OCI-M1 (cell line): ENCODE measurements at places on chromosomes 5 and 9.

DNA sequence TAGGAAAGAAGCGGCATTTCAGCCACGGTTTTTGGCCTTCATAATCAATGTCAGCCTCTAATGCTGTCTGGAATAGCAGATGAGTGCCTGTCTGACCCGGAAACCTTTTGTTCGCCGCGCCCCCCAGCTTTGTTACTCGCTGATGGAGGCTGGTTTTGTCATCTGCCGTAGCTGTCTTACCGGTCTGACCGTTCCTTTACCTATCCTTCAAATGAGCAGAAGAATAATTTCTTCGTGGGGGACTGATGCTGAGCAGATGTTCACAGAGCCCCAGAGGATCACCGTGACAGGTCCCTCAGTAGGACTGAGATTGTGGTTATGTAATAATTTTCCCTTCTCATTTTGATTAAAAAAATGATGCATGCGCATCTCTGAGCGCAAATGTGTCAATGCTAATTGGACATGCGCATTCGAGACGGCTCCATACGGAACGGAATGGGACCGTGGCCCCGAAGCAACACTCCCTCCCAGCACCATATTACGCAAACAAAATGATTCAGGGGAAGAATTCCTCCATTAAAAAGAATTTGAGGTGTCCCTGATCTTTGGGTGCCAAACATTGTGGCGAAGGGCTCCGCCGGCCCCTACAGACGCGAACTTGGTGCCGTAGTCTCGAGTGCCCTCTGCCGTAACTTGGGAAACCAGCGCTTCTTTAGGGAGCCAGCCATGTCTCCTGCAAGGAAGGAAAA lies 27.6 kb downstream of the TLX3 start:
- DNase-seq: peak; percentile 68

GRCh38 chr5:109334056-109334455 lies 75.7 kb downstream of the PJA2 start:
- no peak for DNase-seq

- DNase-seq: no peak
Measured at GRCh38 chr5:128426090-128426534, 111.9 kb downstream of the FBN2 start.

DNA sequence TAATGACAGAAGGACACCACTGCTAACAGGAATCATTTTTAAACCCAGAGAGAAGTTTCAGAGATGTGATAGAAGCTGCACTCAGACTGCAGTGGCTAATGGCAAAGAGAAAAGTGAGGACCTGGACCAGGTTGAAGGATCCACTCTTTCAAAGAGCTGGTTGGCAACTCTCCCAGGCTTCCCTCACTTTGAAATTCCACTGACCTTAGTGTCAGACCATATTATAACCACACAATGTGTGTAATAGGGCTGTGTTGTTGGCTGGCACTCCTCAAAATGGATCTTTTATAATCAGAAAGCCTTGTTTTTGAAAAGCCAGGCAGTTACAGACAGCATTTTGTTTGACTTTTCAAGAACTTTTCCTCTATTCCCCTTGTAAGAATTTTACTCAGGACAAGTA lies 280.7 kb downstream of the PRELID2 start:
- DNase-seq: no peak

DNA sequence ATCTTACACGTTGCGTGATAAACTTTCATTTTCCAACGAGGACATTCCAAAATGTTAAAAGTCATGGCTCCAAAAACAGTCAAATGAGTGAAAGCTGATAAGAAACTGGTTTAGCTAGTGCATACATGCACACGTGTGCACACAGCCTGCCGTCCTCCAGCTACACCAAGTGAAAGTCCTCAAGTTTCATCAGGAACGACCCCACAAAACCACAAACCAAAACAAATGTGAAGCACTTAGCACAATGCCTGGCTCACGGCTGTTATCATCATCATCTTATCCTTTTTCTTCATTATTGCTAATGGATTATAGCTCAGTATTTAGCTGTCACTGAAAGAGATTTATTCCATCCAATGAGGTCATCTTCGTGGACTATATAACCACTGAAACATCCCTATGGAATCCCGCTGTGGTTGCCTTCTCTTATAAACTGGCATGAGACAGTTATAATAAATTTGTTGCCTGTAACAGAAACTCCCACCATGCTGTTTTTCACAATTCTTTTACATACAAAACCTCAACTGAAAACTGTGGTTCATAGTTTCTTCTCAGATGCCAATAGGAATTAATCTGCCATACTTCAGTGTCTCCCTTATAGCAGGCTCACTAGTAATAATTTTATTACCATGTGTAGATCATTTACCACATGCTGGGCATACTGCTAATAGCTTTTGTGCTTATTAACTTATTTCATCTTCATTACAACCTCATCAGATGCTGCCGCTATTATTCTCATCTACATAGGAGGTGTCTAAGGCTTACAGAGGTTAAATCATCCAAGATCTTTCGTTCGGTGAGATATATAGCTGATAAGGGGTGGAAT lies 56.1 kb downstream of the SAXO1 start:
- peak; percentile 61 for DNase-seq

- no peak for DNase-seq
Measured at GRCh38 chr5:37721447-37721871, 118.4 kb downstream of the GDNF start.

DNA sequence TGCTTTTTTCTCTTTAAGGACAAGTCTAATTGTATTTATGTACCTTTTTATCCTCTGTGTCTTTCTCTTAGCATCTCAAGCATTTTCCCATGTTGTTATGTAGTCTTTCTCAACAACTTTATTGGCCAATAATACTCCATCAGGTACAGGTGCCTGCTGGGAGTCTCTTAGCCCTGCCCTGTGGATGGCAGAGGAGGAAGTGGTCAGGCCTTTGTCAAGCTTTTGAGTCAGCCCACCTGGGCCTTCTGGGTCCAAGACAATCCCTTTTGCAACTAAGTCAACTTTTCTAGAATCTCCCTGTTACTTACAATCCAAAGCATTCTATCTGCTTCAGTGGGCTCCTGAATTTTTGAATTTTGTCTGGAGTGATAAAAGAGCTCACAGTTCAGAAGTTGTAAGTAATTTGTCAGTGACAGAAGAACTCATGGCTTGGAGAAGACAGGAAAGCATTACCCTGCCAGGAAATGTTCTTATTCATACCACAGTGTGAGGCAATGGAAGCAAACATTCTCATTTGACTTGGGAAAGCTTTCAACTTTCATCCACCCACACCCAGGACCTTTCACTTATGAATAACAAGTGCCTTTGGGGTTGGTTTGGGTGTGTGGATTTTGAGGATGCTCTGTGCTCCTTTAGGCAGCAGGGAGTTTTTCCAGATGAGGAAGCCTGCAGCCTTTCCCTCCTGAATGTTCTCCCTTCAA lies 200.0 kb upstream of the S1PR3 start:
- DNase-seq: no peak

GRCh38 chr5:138653502-138653901 lies 78.3 kb upstream of the HSPA9 start:
- peak; percentile 51 for DNase-seq

DNA sequence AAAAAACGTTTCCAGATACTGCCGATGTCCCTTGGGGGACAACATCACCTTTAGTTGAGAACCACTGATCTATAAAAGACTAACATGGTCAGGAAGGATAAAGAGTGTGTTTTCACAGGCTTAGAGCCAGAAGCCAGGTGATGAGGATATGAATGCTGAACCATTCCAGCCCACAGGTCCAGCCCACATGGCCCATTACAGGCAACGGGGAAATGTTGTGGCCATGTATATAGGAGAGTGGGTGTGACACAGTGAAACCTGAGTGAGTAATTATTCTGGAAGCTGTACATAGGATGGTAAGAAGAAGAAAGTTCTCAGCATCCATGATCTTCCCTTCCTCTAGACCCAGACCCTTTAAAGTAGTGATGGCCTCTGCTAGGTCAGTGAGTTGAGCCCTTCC lies 56.0 kb upstream of the FOXI1 start:
- no peak for DNase-seq

- no peak for DNase-seq
Measured at GRCh38 chr5:86320266-86320665, 297.5 kb upstream of the COX7C start.

GRCh38 chr9:98280162-98280561 lies 24.7 kb upstream of the TBC1D2 start:
- DNase-seq: no peak

DNA sequence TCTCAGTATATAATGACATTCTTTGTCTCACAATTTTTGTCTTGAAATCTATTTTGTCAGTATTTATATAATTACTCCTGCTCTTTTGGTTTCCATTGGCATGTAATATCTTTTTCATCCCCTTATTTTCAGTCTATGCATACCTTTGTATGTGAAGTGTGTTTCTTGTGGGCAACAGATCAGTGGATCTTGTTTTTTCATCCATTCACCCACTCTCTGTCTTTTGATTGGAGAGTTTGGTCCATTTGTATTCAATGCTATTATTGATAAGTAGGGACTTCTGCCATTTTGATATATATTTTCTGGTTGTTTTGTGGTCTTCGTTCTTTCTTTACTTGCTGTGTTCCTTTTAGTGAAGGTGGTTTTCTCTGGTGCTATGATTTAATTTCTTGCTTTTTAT lies 10.9 kb downstream of the RIC1 start:
- no peak for DNase-seq

GRCh38 chr9:79694208-79694607 lies 122.4 kb downstream of the TLE4 start:
- DNase-seq: no peak

DNA sequence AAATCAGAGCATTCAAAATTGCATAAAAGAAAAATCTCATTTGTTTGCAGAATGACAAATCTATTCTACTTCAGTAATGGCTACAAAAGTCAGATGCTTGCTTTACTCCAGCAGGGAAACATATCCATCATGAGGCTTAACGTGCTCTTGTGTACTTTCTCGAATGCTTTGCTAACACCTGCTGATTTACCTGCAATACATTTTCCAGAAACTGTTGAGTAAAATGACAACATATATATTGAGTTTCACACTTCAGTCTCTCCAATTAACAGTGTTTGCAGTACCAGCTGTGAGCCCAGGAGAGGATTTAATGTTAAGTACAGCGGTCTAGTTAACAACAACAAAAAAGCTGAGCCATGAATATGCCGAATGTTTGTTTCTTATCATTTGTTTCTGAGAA lies 391.5 kb upstream of the SMC2 start:
- DNase-seq: no peak

GRCh38 chr9:81621785-81622259 lies 67.5 kb downstream of the TLE1 start:
- no peak for DNase-seq

DNA sequence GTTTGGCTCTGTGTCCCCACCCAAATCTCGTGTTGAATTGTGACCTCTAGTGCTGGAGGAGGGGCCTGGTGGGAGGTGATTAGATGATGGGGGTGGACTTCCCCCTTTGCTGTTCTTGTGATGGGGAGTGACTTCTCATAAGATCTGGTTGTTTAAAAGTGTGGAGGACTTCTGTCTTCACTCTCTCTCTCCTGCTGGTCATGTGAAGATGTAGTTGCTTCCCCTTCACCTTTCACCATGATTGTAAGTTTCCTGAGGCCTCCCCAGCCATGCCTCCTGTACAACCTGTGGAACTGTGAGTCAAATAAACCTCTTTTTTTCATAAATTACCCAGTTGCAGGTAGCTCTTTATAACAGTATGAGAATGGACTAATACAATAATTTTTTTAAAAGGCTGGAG lies 10.6 kb upstream of the MYO10 start:
- no peak for DNase-seq

- peak; percentile 17 for DNase-seq
Measured at GRCh38 chr9:109248133-109248581, 72.7 kb downstream of the EPB41L4B start.

GRCh38 chr9:121700165-121700831 lies 48.9 kb downstream of the DAB2IP start:
- no peak for DNase-seq

- DNase-seq: no peak
Measured at GRCh38 chr5:15502208-15502607, 2.2 kb downstream of the FBXL7 start.

DNA sequence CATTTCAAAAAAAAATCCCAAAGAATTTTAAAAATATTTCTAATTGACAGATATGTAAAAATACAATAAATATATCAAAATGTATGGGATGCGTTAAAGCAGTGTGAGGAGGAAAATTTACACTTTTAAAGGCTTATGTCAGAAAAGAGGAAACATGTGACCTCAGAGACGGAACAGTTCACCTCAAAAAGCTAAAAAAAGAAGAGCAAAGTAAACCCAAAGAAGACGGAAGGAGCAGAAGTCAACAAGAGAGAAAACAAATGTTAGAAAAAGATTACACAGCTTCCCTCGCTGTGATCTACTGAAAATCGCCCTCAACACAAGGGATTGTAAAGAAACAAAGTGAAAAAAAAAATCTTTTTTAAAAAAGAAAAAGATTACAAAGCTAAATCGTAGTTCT lies 186.9 kb downstream of the AUH start:
- DNase-seq: peak; percentile 42

DNA sequence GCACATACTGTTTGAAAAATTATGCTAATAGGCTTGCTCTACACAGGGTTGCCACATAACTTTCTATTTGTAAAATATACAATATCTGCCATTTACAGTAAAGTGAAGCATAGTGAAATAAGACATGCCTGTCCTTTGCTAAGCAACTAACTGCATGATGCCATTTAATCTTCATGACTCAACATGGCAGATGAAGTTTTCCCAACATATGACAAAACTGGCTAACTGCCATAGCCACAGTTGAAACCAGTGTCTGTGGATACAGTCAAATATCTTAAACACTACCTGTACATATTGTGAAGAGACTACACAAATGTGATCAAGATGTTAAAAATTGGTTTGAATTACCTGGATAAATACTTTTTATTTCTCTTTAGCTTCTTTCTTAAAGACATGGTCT lies 3.1 kb upstream of the DMAC1 start:
- peak; percentile 90 for DNase-seq

GRCh38 chr5:27316271-27316650 lies 277.9 kb upstream of the CDH9 start:
- DNase-seq: peak; percentile 8

DNA sequence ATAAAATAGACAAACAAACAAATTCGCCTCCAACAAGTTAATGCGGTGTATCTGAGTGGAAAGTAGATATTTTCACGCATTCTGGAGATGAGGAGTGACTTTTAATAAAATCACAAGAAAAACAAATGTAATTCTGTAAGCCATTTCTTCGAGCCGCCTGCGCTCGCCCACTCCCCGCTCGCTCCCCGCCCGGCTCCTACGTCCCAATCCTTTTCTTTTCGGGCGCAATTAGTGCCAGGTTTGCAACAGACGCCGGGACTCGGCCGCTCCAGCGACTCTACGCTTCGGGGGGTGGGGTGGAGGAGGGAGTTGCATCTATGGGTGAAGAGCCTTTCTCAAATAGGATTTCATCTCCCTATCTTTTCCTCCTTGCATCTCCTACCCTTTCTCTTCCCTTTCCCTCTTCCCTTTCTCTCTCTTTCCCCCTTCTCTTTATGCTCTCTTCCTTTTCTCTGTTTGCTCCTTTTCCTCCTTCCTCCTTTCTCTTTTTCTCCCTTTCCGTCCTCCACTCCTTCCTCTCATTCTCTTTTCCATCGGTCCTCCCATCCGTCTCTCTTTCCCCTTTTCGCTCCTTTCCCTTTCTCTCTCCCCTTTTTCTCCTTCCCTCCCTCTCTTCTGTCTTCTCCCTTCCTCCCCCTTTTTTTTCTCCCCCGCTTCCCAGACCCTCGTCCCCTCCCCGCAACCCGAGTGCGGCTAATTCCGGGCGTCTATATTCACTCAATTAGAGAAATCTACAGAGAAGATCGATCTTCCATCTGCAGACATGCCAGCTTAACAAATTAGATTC lies 6.1 kb upstream of the OTP start:
- DNase-seq: no peak

- no peak for DNase-seq
Measured at GRCh38 chr9:109751253-109751652, 28.7 kb upstream of the PALM2AKAP2 start.

GRCh38 chr5:82074950-82075349 lies 103.1 kb downstream of the ATG10 start:
- no peak for DNase-seq

- no peak for DNase-seq
Measured at GRCh38 chr5:137348759-137349158, 150.4 kb downstream of the SPOCK1 start.
